ENCODE measurements at places on chromosomes 5 and 9.

- DNase-seq: no peak
Observed at GRCh38 chr5:38258042-38258318, 379 bp upstream of the EGFLAM start.

DNA sequence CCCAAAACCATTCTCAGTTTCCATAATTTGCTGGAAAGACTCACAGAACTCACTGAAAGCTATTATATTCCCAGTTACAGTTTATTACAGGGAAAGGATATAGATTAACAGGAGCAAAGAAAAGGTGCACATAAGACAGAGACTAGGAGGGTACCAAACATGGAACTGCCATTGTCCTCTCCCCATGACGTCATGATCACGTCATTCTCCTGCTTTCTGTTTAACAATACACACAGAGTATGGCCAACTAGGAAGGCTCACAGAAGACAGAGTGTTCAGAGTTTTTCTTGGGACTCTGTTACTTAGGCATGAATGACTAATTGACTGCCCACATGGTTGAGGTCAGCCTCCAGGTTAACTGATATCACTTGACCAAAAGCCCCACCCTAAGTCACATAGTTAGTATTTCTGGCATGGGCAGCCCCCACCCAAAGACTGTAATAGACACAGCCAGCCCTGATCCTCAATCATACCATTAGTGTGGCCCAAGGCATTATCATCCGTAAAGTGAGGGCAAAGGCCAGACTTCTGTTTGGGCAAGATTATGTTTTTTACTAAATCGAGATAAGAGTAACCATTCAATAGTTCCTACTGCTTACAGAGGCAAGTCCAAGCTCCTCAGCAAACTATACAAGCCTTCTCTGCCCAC, 353.5 kb upstream of the POU5F2 start:
- no peak for DNase-seq

DNA sequence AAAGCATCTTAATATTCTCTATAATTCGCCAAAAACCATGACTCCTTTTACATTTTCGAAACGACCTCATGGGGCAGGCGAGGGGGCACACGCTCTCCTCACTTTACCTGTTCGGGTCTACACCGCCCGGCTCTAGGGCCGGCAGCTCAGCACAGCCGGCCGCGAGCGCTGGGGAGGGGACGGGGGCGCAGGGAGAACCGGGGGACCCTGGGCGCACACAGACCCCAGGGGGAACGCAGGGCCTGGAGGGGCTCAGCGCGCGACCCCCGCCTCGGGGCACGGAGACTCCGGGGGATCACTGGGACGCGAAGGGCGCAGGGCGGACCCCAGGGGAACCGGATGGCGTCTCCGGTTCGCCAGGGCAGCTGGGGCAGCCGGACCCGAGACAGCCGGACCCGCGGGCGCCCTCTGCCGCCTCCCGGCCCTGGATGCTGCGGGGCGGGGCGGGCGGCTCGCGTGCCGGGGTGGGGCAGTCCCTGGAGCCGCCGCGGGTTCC, at the start of gene AHRR:
Gene AHRR (plus strand): TSS at position 485 of the 496 bp plus-strand sequence. CDS start 22,189 bp downstream, outside the sequence.
- peak; percentile 46 for DNase-seq

DNA sequence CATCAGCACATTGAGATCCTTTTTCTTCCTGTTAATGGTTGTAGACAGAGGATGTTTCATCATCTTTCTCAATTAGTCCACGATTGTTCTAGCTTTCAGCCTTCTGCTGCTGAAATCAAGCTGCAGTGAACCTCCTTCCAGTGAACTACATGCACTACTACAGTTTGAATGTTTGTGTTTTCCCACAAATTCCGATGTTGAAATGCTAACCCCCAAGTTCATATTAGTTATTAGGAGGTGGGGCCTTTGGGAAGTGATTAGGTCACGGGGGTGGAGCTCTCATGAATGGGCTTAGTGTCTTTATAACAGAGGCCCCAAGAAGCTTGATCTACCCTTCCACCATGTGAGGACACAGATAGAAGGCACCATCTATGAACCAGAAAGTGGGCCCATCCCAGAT, 32.9 kb downstream of the NSG2 start:
- no peak for DNase-seq

- no peak for DNase-seq
Observed at GRCh38 chr9:94885854-94886447, 159.5 kb downstream of the AOPEP start.

DNA sequence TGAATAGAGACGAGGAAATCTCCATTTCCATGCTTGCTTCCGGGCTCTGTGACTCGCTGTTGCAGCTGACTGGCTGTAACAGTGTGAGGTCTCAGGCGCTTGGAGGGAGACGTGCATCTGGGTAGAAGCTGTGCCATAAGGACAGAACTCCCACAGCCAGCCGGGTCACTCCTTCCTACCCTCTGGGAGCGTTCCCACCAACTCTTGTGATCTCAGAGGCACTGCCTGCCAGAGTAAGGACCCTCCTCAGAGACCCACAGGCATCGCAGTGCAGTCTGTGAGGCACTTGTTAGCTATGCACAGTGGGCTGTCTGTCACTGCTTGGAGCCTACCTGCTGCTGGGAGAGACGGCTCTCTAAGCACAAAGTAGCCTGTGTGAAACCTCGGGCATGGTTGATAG, 203.4 kb upstream of the SEMA6A start:
- peak; percentile 38 for DNase-seq

- DNase-seq: no peak
Observed at GRCh38 chr9:93318480-93318879, 133.0 kb upstream of the FAM120A start.

DNA sequence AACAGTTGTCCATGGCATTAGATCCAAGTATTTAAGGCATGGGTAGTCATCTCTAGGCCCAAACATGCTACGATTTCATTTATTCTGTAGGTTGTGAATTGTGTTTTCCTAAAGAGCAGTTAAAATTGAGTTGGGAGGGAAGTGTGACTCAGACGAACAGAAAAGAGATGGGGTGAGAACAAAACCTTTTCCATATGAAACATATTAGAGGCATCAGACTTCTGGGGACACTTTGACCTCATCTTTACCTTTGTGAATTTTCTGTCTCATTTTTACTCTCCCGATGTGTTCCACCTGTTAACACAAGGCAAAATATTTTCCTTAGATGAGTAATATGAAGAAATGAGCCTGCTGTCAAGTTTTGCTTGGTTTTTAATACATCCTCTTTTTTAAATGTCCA, 181.3 kb downstream of the ESM1 start:
- no peak for DNase-seq

GRCh38 chr5:73705364-73705763, 79.4 kb downstream of the ARHGEF28 start:
- DNase-seq: no peak

- DNase-seq: no peak
Observed at GRCh38 chr5:2849429-2849828, 98.0 kb upstream of the IRX2 start.

- DNase-seq: no peak
Observed at GRCh38 chr5:91417219-91417618, 34.1 kb upstream of the ARRDC3 start.

- no peak for DNase-seq
Observed at GRCh38 chr5:68911840-68912690, 181.7 kb upstream of the SLC30A5 start.

- DNase-seq: peak; percentile 93
Observed at GRCh38 chr9:127021664-127022363, 100.6 kb downstream of the ANGPTL2 start.

DNA sequence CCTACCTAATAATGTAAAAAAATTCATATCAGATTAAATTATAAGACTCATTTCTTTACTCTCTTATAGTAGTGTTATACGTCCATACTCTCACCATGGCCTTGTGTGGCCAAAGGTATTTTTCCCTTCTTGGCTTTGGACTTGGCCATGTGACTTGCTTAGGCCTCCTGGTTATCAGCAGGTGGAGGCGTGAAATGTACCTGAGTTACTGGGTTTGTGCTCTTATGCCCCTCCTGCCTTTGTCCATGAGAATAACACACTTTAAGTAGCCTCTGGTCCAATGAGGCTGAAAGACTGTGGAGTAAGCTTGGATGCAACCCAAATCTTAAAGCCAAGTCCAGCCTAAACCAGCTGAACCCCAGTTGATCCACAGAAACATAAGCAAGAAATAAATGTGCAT, 68.7 kb downstream of the RETREG1 start:
- DNase-seq: no peak

- no peak for DNase-seq
Observed at GRCh38 chr5:78496373-78496772, 136.0 kb downstream of the SCAMP1 start.

GRCh38 chr5:75617736-75618352, 6.6 kb downstream of the ANKDD1B start:
- no peak for DNase-seq

DNA sequence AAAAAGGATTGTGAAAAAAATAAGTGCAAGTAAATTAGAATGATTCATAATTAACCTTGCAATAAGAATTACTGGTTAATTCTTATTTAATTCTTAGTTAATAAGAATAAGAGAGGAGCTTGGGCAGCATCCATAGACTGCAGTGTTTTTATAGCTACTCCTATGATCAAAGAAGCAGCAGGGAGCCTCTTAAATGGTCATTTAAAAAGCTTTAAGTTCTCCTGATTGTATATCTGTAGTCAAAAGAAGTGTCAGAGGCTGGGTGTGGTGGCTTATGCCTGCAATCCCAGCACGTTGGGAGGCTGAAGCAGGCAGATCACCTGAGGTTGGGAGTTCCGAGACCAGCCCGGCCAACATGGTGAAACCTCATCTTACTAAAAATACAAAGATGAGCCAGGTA, 14.4 kb downstream of the ACER2 start:
- no peak for DNase-seq

DNA sequence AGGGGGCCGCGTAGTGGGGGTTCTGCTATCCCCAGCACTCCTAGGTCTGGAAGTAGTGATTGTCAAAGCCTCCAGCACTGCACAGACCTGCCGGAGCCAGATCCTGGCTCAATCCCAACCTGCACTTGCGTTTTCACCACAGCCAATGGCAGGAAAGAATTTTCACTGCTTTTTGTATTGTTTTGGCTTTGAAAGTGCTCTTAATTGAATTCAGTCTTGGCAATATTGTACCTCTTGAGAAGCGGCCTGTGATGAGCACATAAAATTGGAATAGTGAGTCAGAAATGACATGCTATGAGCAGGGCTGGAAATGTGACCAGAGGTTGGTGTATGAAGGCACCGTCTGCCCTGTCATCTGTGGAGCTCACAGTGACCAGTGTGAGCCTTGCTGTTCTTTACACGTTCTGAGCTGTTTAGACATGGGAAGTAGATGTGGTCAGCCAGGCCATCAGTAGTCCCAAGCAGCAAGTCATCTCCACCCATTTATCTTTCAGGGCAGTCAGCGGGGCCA, 41.5 kb downstream of the SECISBP2 start:
- no peak for DNase-seq

DNA sequence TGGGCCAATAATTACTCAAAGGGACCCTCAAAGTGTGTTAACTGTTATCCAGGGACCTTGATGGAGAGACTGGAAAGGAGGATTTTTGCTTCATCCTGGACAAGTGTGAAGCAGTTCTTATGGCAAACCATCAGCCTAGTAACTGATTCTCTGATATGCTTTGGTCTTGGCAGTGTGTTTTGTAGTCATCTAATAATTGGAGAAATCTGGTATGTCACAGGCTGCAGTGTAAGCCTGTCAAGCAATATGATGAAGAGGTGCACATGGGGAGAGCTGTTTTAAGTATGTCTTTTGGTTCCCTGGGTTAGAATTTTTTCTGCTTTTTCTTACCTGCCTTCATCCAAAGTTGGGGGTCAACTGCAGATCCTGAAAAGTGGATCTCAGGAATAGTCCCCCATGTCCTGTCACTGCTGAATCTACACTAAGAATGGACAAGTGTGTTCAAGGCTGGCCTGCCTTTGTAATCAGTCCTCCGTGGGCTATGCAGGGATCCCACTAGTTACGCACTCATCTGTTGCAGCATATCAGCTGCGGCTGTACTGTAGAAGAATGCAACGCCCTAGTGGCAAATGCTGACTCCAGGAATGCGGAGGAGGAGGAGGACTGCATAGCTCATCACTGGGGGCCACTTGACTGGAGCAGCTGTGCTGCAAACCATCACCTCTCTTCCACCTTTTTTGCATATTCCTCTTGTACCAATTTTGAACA, 1.9 kb downstream of the SPTAN1 start:
- DNase-seq: peak; percentile 92

DNA sequence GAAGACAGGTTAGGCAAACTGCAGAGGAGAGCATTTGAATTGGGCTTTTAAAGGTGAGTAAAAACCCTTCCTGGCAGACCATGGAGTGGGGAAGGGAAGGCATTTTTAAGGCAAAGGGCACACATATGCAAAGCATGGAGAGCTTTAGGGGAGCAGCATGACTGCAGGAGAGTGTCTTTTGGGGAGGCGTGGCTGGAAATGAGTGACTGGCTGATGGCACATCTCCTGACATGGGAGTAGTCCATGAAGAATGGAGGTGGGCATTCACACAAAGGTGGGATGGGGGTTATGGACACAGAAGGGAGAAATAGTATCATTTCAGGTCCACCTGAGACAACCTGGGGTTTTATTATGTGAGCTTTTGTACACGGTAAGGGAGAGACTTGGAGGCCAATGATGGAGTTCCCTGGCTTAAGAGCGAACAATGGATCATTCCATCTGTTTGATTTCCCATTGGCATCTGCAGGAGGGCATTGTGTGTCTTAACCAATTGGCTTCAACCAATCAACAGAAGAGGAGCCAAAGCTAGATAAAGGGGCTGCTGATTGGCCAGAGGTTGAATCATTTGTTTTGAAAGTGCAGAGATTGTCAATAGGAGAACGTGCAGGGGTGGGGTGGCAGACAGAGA, 2.1 kb downstream of the NSG2 start:
- DNase-seq: no peak

GRCh38 chr9:88995200-88995577, 3.9 kb downstream of the S1PR3 start:
- peak; percentile 8 for DNase-seq

DNA sequence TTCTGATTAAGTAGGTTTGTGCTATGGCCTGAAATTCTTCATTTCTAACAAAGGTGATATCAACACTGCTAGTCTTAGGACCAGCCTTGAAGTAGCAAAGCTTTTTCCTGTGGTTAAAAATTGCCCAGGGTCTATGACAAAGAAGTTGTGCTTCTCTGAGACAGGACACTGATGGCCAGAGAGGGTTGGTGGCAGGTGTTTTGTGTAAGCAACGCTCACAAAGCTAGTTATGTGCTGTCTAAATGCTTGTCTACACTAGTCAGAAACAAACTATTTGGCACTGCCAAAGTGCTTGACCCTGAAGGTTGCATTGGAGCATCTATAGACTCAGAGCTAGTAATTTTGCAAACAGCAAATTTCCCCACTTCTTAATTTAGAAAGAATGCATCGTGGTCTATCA, 44.1 kb upstream of the SELENOP start:
- no peak for DNase-seq

- DNase-seq: no peak
Observed at GRCh38 chr9:111613436-111614040, 14.1 kb upstream of the PTGR1 start.

- no peak for DNase-seq
Observed at GRCh38 chr9:27196383-27196782, 87.4 kb downstream of the TEK start.

- DNase-seq: peak; percentile 4
Observed at GRCh38 chr5:170854566-170854965, 7.3 kb upstream of the RANBP17 start.

- DNase-seq: no peak
Observed at GRCh38 chr5:141845371-141845851, 32.8 kb downstream of the PCDH1 start.

All from kidney (tissue), 22 donors.